ENCODE measurements at places on chromosomes 12 and 14.

DNA sequence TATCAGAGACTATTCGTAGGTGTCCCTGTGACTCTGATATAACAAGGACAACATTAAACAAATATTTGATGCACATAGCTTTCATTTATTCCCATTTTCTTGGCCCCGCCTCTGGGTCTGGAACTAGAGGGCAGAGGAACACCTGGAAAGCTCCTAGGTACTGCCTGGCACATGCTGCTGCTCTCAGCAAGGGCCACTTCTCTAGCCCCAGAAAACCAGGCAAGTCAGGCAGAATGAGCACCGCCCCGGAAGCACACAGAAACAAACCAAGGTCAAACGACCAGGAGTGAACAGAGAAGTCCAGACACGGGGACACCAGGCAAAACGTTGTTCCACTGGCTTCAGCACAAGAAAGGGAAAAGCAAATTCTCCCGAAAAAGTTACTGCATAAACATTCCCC is 76.1 kb downstream of the TTC7B start:
- no peak for DNase-seq

GRCh38 chr12:5269846-5270245 is 162.1 kb upstream of the NTF3 start:
- no peak for DNase-seq

GRCh38 chr14:105933238-105933637 is 406.9 kb downstream of the TMEM121 start:
- DNase-seq: no peak

- DNase-seq: no peak
Measured at GRCh38 chr12:117158911-117159553, 31.2 kb downstream of the FBXO21 start.

GRCh38 chr12:55927588-55928502 is at the start of gene PYM1:
Gene PYM1, minus strand, starts transcription at chr12:55927894. Its CDS starts 133 bp downstream, at chr12:55927761.
- peak; percentile 44 for DNase-seq

DNA sequence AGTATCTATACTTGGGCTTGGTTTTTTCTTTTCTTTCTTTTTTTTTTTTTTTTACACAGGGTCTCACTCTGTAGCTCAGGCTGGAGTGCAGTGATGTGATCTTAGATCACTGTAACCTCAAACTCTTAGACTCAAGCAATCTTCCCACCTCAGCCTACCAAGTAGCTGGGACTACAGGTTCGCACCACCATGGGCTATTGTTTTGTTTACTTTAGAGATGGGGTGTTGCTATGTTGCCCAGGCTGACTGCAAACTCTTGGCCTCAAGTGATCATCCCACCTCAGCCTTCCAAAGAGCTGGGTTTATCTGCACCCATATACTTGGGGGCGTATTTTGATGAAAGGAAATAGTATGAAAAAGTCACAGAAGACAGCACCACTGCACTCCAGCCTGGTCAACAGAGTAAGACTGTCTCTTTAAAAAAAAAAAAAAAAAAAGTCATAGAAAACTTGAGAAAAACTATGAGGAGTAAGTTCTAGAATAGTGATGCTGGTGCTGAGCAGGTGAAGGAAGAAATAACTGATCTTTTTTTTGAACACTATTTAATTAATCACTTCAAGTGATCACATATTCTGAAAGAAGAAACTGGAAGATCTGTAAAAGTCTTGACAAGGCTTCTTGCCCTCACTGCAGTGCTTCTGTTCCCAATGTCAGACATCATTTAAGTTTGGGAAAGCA is 53.8 kb upstream of the NPFF start:
- no peak for DNase-seq

GRCh38 chr12:107131832-107132616 is 38.7 kb upstream of the CRY1 start:
- no peak for DNase-seq

- DNase-seq: no peak
Measured at GRCh38 chr14:68041876-68042354, 222.3 kb downstream of the RAD51B start.

DNA sequence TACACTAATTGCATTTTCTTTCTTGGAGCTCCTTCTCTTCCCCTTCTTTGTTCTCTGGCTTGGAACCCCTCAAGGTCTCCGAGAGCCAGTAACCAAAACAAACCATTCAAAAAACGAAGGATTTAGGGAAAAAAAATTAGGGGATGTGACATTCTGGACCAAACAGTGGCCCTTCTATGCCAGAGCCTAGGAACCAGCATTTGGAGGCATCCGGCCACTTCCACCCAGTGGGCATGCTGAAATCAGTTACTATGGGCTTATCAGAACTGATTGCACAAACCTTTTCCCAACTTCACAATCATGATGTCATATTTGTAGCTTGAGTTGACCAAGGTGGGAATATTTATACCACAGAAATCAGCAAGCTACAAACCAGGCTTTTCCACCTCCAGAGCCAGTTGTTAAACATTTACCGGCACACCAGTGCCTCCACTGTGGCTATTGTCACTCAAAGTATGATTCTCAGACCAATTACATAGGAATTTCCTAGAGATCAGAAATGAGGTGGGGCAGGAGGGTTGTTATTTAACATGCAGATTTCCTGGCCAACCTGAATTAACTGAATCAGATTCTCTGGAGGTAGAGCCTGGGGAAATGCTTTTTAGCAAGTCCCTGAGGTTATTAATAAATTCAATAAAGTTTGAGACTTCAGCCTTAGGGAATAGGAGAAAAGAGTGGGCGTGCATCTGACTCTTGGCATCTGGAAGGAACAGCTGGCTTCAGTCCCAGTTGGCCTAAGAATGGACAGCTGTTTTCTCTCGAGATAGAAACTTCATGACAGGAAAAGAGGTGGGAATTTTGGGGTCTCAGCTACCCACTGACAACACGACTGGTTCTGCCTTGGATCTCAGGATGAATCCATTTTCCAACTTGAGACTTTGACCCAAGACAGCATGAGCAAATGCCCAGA is 273.9 kb downstream of the ZFP36L1 start:
- DNase-seq: no peak

- no peak for DNase-seq
Measured at GRCh38 chr12:105476616-105477015, 146.1 kb downstream of the C12orf75 start.

DNA sequence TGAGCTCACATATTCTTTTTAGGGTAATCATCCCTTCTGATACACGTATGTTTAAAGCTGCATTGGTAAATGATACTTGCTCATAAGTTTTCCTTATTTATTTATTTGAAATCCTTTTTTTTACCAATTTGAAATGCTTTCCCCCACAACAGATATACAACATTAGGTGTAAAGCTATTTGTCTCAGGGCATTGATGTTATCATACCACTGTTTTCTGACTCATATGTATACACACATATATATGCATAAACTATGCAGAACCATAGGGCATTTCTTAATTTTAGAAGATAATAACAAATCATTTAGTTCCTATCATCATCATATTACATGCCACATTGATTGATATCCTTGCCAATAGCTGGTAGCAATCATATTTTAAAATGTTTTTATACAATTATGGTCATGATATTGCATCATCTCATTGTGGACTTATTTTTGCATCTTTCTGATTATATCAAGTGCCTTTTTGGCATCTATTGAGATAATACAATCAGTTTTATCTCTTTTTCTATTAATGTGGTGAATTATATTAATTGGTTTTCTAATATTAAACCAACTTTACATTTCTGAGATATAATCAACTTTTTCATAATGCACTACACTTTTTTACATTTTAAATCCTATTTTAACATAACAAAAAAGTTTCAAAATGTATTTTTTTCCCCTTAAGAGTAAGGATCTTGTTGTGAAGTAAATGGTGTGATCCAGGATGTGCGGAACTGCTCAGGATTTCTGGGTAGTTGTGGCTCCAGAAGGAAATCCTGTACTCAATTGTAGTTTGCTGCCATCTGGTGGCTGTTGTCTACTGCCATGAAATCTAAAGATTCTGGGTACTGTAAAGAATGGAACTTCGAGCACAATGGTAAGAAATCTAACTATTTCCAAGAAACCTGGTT is 16.7 kb downstream of the OR9K2 start:
- peak; percentile 25 for DNase-seq

DNA sequence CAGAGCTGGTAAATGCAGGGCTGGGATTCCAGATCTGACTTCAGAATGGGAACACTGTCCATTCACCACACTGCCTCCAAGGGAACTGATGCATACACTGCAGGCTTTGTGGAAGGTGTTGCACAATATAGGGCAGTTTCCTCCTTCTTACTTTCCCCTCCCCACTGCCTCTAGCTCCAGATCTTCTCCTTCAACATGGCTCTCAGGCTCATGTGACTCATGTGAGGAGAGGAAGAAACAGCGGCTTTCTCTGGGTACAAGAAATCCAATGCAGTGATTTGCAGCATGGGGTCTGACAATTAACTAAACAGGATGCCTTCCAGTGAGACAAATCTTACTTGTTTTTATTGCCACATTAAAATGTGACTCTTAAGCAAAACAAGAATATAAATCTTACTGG is 447.6 kb upstream of the CCDC196 start:
- DNase-seq: no peak

DNA sequence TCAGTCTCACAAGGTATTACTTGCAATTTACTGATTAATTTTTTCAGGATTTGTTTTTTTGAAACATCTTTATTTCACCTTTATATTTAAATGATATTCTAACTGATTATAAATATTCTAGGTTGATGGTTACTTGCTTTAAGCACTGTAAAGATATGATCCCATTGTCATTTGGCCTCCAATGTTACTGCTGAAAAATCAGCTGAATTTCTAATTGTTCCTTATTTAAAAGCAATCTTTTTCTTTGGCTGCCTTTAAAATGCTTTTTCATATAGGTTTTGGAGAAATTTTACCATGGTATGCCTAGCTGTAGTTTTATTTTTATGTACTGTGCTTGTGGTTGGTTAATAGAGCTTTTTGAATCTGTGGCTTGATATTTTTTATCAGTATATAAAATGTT is 275.6 kb upstream of the PPFIA2 start:
- no peak for DNase-seq

DNA sequence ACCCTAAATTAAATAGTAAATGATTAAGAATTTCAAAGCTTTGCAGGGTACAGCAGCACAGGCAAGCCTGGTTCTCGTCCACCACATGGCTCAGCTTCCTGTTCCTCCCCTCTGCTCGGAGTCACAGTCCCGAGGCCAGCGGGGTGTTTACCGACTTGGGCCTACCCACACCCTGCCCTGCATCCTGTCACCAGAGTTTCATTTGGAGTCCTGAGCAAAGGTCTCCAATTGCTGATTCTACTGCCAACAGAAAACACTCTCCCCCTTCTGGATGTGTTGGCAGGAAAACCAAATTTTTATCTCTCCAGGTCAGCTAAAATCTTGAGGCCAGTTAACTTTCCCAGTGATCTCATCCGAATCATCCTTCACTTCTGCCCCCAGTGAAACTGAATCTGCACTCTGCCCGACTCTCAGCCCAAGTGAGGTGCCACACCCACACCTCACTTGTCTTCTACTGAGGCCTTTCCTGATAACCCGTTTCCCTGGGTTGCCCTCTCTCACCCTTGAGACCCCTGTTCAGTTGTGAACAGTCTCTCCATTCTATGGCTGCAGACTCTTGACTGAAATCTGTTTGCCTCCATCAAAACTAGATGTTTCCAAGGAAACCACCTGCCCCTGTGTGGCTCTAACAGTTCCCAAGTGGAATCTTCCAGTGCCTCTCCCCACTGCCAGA is 71.2 kb downstream of the VCPKMT start:
- peak; percentile 50 for DNase-seq

- no peak for DNase-seq
Measured at GRCh38 chr14:81565441-81566290, 32.0 kb upstream of the SEL1L start.

DNA sequence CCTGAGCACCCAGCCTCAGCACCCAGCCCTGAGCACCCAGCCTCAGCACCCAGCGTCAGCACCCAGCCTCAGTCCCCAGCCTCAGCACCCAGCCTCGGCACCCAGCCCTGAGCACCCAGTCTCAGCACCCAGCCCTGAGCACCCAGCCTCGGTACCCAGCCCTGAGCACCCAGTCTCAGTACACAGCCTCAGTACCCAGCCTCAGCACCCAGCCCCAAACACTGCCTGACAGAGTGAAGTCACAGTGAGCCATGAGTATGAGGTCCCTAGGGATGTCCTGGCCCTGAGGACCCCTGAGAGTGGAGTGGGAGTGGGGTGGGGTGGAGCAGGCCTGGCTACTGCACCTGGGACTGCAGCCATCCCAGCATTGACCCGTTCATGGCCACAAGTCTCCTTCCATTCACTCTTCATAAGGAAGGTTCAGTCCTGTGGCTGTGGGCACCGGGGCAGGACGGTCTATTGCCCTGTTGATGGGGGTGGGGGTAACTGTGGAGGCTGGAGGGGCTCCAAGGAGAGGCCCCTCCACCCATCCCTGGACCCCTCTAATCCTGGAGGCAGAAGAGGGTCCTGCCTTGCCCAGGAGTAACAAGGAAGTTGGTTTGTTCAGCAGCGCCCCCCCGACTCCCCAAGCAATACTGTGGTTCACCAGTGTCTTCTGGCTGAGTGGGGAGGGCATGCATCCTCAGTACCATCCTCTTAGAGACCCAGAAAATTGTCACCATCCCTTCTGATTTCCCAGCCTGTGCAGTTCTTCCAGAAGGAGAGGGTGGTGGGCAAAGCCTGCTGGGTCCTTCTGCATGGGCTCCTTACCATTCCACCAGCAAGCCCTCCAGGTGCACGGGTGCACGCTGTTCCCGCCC is 140.5 kb downstream of the ADGRD1 start:
- DNase-seq: no peak

DNA sequence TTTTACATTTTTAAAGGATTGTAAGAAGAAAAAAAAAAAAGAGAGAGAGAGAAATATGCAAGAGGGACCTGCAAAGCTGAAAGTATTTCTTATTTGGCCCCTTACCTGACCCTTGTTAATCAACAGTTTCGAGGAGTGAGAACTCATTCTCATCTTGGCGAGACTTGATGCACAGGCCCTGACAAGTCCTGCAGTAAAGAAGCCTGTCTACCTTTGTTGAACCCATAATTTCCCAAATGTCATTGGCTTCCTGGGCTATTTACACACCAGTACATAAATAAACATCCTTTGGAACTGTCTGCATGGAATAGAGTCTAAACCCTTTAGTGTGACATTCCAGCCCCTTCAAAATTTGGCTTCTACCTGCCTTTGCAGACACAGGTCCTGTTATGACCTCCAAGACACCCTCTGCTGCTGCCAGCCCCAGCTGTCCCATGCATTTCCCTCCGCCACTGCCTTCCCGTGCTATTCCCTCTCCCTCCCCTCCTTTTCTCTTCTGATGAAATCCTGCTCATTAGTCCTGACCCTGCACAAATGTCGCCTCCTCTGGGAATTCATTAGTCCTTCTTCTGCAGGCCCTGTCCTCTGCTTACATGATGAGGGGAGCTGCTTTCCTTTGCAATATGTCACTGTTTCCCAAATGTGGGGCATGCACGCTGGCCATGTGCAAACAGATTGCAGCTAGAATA is 35.1 kb downstream of the MYL2 start:
- no peak for DNase-seq

GRCh38 chr12:20885116-20885515 is 74.6 kb downstream of the SLCO1B3 start:
- no peak for DNase-seq

DNA sequence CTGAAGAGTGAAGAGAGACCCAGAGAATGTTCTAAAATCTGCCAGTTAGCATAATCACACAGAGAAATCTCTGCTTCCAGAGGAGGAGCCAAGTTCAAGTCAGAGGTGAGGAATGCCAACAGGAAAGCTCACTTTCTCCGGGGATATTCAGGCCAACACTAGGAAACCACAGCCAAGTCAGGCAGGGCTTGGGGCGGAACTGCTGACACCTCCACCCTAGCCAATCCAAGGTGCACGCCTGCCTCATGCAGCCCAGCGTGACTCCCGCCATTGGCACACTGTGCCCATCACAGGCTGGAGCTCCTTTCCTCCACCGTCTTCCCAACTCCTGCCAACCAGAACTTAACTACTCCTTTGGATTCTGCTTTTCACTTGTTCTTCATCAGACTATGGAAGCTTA is 374.3 kb upstream of the CCDC196 start:
- DNase-seq: no peak

GRCh38 chr14:99432485-99432884 is 48.2 kb downstream of the SETD3 start:
- DNase-seq: no peak

Data from activated T-cell treated with anti-CD3 and anti-CD28 coated beads for 1 hour (primary cell).